ENCODE measurements at places on chromosomes 2 and 18.

DNA sequence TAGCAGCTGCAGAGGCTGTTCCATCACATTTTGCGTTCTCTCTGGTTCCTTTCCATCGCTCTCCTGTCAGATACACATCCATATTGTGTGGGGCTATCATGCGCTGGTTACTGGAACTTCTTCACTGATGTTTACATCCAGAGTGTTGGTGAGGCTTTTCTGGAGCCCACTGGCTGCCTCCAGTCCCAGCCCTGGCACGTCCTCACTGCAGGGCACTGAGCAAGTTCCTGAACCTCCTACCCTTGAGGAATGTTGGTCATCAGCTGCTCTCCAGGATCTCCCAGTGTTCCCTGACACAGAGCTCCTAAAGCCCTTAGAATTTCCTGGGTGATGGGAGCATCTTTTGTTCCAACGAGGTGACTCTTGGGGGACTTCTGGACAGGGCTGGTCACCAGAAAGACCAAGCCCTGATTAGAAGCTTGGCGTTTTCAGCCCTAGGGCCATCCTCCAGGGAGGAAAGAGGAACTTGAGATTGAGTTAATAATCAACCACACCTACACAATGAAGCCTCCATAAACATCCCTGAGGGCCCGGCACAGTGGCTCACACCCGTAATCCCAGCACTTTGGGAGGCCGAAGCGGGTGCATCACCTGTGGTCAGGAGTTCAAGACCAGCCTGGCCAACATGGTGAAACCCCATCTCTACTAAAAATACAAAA is 81.3 kb downstream of the TFCP2L1 start:
- DNase-seq = no peak

GRCh38 chr2:223101340-223102039 is 49.5 kb downstream of the KCNE4 start:
- DNase-seq = peak; percentile 65

DNA sequence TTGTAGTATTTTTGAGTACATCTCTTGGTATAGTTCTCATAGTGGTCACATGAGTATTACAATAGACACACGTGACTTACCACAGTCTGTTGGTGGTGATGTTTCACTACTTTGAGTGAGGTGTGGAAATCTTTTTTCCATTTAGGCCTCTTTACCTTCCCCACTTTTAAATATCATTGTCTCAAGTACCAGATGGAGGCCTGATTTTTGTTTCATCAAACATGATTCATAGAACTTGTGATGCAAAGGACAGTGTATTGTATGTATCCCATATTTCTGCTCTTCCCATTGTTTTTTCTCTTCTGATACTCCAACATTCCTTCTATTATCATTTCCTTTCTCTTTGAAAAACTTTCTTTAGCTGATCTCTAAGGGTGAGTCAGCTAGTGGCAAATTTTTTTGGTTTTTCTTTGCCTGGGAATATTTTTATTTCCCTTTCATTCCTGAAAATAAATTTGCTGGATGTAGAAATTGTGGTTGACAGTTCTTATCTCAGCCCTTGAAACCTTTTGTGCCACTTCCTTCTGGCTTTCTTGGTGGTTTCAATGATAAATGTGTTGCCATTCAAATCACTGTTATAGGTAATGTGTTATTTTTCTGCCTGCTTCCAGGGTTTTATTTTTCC is 32.8 kb downstream of the RFX8 start:
- peak; percentile 79 for DNase-seq

DNA sequence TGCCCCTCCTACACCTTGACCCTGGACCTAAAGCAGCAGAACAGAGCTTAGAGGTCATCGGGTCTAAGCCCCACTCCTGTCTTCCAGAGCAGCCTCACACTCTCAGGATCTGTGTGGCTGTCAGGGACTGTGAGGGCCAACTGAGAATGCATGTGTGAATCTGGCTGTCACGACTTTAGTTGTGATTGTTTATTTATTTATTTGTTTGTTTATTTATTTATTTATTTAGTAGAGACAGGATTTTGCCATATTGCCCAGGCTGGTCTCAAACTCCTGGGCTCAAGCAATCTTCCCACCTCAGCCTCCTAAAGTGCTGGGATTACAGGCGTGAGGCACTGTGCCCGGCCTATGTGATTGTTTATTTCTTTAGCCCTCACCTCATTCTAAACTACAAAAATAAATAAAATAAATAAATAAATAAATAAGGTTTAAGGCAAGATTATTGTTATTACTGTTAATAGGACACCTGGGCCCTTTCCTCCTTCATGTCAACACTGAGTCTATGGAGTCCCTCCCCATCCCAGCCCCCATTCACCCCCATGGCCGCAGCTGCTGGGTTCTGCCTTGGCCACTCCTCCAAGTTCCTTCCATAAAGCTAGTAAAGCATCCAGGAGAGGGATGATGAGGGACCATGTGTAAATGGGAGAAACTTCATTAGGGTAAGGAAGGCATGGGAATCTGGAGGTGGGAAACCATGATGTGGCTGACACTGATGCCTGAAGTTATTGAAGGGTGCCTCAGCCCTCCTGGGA is 39.9 kb upstream of the EDAR start:
- no peak for DNase-seq

DNA sequence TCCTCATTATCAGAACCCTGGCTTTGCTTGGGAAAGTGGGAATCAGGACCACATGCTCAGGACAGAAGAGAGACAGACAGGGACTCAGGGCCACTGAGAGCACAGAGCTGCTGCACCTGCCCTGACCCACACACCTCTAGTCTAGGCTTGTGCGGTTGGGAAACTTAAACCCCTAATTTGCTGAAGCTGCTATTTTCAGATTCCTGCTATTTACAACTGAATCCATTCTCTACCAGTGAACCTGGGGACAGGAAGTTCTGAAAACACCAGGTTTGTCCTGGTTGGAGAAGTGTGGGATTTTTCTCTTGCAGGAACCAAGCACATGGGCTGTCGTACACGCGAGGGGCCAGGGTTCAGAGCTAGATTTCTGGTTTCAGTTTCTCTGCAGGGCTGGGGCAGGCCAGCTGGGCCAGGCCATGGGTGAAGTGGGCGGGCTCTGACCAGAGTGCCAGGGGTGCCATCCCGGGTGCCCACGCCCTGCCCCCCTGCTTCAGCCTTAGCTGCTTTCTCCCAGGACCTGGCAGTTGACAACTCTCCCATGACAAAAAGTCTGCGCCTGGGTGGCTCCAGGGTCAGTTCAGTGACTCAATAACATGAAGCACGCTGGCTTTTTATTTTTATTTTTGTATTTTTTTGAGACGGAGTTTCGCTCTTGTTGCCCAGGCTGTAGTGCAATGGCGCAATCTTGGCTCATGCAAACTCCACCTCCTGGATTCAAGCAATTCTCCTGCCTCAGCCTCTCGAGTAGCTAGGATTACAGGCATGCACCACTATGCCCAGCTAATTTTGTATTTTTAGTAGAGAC is 51.3 kb upstream of the SLC1A4 start:
- no peak for DNase-seq

DNA sequence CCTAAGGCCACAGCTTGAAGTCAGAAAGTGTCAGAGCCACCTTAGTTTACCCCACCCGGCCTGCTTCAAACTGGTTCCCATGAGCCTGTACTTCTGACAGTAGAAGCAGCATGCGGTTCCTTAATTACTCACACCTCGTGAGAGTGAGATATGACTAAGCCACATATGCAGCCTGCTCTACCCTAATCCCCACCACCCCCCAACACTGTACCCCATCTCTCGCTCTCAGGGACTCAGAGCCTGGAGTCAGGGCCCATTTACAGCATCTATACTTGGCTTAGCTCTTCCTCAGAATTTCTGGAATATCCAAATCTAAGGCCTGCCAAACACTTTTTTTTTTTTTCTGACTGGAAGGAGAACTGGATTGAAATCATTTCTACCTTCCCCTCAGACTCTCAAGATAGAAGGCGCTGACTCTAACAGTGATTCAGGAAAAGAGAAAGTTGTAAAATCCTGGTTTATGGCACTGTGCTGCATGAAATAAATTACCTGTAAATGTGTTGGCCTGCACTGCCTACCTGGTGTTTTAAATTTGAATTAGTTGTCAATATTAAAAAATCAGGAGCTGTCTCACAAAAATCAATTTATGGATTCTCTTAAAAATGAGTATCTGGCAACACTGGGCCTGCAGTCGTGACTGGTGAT is 360.0 kb downstream of the RND3 start:
- DNase-seq = peak; percentile 37

GRCh38 chr2:44191739-44192138 is 23.1 kb downstream of the PPM1B start:
- no peak for DNase-seq

GRCh38 chr2:181648478-181649155 is 8.3 kb downstream of the CERKL start:
- no peak for DNase-seq

GRCh38 chr18:621291-622043 is 24.7 kb downstream of the CLUL1 start:
- peak; percentile 81 for DNase-seq

- DNase-seq = no peak
These were observed 167.6 kb downstream of the LAMA1 start for GRCh38 chr18:6949800-6950586.

DNA sequence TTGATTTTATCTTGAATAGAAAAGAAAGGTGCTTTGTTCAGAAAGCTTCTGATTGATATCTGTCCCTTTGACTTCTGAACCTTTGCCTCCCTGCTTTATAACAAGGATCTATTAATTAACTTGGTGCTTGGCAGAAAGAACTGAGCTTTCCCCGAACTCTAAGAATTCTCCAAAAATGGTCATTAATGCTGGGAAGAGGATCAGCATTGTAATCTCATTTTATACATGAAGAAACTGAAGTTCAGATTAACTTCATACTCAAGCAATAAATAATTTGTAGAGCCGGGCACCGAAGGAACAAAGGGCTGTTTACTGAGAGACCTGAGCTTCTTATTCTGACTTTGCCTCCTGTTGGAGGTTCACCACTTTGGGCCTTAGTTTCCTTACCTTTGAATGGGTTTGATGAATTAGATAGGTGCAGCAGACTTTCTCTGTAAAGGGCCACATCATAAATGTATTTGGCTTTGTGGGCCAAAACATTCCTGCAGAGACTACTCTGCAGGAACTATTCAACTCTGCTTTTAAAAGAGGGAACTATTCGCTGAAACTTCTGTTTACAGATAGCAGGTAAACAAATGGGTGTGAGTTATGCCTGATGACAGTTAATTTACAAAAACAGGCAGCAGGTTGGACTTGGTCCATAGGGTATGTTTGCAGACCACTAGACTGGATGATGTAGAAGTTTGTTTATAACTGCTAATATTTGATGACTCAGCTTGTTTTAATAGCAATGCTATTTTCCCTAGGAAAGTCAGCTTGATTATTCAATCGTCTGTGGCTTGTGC is 272.9 kb downstream of the TGIF1 start:
- no peak for DNase-seq

GRCh38 chr2:25259737-25260124 is 82.0 kb downstream of the DNMT3A start:
- no peak for DNase-seq

GRCh38 chr2:172196768-172197431 is 94.2 kb upstream of the DLX2 start:
- peak; percentile 92 for DNase-seq

DNA sequence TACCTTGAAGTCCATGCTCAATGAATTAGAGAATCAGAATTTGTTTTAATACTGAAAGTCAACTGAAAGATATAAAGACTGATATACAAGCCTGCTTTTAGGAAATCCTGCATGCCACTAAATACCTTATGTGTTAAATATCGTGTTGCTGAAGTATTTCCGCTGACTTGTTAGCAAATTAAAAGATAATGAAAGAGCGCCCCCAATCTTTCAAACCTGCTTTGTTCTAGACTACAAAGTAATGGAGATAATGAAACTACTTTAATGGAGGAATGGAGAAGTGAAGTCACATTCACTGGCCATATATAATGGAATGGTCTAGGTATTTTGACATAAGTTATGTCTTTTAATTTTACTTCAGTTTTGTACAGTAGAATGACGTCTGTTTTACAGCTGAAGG is 95.7 kb downstream of the ASXL3 start:
- DNase-seq = no peak

- DNase-seq = no peak
These were observed 427.3 kb downstream of the TSN start for GRCh38 chr2:122182616-122183355.

DNA sequence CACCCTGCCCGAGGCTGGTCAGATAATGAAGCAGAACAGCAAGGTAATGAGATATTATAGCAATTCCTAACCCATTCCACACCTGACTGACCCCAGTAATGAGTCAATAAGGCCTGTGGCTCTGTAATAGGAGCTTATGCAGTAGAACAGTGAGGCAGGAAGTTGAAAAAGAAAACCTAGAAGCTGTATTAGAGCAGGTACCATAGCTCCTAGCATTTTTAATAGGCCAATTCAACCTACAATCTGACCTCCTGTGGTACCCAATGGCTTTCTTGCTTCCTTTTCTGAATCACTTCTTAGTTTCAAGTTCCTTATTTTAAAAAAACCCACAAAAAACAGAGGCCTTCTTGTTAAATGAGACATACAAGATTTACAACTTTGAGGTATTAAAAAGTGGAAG is 43.6 kb upstream of the MAP2 start:
- no peak for DNase-seq

GRCh38 chr2:10413503-10413902 is 34.6 kb downstream of the ODC1 start:
- DNase-seq = peak; percentile 46

- peak; percentile 53 for DNase-seq
These were observed 97.6 kb downstream of the WDR7 start for GRCh38 chr18:56748698-56749268.

- no peak for DNase-seq
These were observed 972 bp downstream of the IL1R1 start for GRCh38 chr2:102143450-102143985.

DNA sequence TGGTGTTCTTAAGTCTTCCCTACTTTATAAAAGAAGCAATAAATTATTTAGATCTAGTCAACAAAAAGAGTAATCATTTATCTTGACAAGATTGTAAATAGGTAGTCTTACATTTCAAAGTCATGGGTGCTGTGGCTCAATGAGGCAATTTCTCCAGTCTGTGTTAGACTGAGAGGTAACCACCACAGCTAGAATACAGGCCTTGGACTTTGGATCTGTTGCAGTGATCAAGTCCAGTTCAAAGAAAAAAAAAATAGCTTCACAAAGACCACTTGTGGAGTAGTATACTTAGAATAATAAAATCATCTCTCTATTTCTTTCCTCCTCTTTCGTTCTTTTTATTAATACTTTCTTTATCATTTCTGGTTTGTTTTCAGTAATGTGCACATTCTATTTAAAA is 93.1 kb upstream of the FSIP2 start:
- no peak for DNase-seq

DNA sequence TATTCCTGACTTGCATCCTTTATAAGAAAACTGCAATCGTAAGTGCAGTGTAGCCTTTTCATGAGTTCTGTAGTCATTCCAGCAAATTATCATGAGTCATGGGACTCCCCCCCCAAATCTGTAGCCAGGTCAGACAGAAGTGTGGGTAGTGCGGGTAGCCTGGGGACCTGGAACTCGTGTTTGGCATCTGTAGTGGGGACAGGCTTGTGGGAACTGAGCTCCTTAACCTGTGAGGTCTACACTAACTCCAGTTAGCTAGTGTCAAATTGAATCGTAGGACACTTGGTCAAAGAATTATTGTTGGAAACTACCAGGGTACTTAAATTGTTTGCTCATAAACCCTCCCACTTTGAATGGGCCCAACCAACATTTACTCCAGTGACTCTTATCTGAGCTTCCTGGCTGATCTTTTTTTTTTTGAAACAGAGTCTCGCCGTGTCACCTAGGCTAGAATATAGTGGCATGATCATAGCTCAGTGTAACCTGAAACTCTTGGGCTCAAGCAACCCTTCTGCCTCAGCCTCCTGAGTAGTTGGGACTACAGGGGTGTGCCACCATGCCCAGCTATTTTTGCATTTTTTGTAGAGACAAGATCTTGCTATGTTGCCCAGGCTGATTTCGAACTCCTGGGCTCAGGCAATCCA is 12.4 kb downstream of the PFN4 start:
- no peak for DNase-seq

GRCh38 chr18:6578686-6579085 is 150.8 kb upstream of the ARHGAP28 start:
- DNase-seq = no peak

All from ELR (cell line).